ENCODE measurements at places on chromosomes 1 and 21.

- no peaks in the 10 kb centered on the region for H3K27me3 ChIP-seq
- H3K27ac ChIP-seq, result no peak overlapping the region
- peaks cover 5% of the 10 kb centered on the region for H3K36me3 ChIP-seq
- no peak for DNase-seq
Observed at GRCh38 chr1:230224101-230224960, 157.3 kb downstream of the GALNT2 start.

GRCh38 chr1:111483166-111483565, 9.4 kb downstream of the C1orf162 start:
- no peak overlapping the region for H3K27ac ChIP-seq
- peak; percentile 36 for DNase-seq
- H3K4me3 ChIP-seq, result no peak overlapping the region
- H3K27me3 ChIP-seq, result no peaks in the 10 kb centered on the region

- H3K4me3 ChIP-seq, result no peak overlapping the region
- DNase-seq, result no peak
- H3K27ac ChIP-seq, result no peak overlapping the region
Observed at GRCh38 chr1:211635597-211636205, 39.7 kb downstream of the NEK2 start.

- no peak overlapping the region for H3K27ac ChIP-seq
- peaks cover 8% of the 10 kb centered on the region for H3K4me1 ChIP-seq
- no peak for DNase-seq
- peaks cover 33% of the 10 kb centered on the region for H3K27me3 ChIP-seq
- no peak overlapping the region for H3K4me3 ChIP-seq
Observed at GRCh38 chr1:203454986-203455471, 20.6 kb upstream of the PRELP start.

GRCh38 chr1:46571691-46572225, 20.3 kb upstream of the KNCN start:
- peaks cover 14% of the 10 kb centered on the region for H3K4me1 ChIP-seq
- DNase-seq, result no peak
- H3K36me3 ChIP-seq, result peaks cover 11% of the 10 kb centered on the region
- no peak overlapping the region for H3K4me3 ChIP-seq

DNA sequence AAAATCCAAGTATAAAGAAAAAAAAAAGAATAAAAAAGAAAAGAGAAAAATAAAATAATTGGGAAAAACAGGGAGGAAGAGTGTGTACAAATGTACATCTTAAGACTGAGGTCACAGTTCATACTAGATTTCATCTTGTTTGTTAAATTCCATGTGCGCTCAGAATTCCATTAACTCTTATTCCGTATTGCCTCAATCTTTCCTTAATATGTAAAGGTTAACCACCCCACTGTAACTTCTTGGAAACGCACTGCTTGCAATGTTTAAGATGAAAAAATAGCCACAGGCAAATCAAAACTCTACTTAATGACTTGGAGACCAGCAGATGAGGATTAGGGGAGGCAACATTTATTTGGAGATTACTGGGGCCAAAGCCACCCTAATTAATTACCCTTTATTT, 23.9 kb upstream of the KCNE1 start:
- H3K4me1 ChIP-seq, result peaks cover 50% of the 10 kb centered on the region
- H3K27me3 ChIP-seq, result no peaks in the 10 kb centered on the region
- H3K27ac ChIP-seq, result no peak overlapping the region
- DNase-seq, result no peak
- no peak overlapping the region for H3K4me3 ChIP-seq

GRCh38 chr1:172513479-172513878, 19.5 kb upstream of the SUCO start:
- no peaks in the 10 kb centered on the region for H3K36me3 ChIP-seq
- peak; percentile 55 for DNase-seq
- peaks cover 26% of the 10 kb centered on the region for H3K4me1 ChIP-seq
- H3K27ac ChIP-seq, result 0 out of 2 replicates have a peak overlapping the region, but pooled peaks have one; percentile 14
- no peaks in the 10 kb centered on the region for H3K27me3 ChIP-seq
- no peak overlapping the region for H3K4me3 ChIP-seq

GRCh38 chr1:160309185-160309557, 24.2 kb upstream of the PEX19 start:
- peak; percentile 68 for DNase-seq
- peaks cover 28% of the 10 kb centered on the region for H3K4me1 ChIP-seq
- peaks cover 57% of the 10 kb centered on the region for H3K36me3 ChIP-seq
- no peak overlapping the region for H3K4me3 ChIP-seq
- H3K27ac ChIP-seq, result peak overlapping the region; percentile 75
- peaks cover 6% of the 10 kb centered on the region for H3K27me3 ChIP-seq

- DNase-seq, result peak; percentile 19
- H3K4me3 ChIP-seq, result no peak overlapping the region
- H3K36me3 ChIP-seq, result no peaks in the 10 kb centered on the region
- peaks cover 46% of the 10 kb centered on the region for H3K4me1 ChIP-seq
- peaks cover 5% of the 10 kb centered on the region for H3K27me3 ChIP-seq
Observed at GRCh38 chr1:30668024-30668423, 55.4 kb downstream of the MATN1 start.

DNA sequence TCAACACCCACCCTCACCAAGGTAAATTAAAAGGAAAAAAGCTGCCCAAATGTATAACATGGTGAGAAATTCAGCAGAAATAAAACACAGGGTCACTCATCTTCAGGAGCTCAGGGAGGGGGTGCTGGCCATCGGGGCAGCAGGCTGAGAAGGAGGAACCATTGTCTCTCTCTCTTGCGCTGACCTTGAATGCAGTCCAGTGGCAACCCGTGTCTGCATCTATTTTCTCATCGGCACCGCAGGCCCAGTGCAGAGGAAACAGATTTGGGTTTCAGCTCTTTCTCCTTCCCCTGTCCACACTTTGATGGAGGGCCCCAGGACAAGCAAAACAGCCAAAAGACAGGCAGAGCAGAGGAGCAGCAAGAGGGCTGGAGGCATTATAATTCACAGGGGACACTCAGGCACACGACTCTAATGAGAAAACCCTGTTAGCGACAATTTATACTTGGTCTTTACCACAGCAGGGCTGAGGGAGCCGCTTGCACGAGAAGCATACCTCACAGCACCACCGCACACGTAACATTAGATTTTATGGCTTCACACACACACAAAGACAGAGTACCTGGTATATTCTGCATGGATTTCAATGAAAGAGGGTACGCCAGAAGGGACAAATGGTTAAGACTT, 18.6 kb downstream of the MKNK1 start:
- no peak overlapping the region for H3K27ac ChIP-seq
- H3K36me3 ChIP-seq, result peaks cover 38% of the 10 kb centered on the region
- peaks cover 12% of the 10 kb centered on the region for H3K4me1 ChIP-seq

DNA sequence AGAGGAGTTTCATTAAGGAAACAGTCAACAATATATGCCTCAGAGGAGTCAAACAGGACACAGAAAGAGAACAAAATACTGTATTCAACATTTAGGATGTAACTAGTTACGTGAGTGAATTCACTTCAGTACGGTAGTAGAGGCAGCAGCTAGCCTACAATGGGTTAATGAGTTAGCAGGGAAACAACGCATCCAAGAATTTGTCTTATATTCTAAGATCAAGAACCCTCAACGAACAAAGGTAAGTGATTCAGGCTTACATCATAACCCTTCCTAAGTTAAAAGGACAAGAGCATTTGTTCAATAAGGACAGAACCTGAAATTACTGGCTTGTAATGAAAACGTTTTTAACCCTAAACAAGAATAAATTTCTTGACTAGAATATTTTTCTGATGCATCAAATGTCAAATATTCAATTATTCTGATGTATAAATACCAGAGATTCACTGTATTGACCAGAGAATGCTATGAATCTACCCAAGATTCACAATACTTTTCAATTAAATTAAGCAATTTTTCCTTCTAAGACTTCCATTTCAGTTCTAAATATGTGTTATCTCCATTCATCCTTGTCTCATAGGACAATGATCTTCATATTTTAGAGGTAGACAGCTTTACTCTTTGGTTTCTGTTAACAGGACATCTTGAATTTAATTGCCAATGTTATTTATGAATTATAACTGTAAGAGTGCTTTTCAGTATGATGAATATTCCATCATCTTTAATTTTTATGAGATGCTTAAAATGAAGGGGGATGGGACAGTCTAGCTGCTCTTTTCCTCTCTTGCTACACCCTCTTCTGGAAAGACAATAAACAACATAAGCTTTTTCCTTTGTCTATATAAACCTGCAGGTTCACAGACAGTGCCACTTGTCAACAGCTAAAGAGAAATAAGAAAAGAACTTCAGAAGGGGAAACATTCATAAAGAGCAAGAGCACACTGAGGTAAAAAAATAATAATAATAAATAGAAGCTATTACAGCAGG, 209.5 kb downstream of the SMYD3 start:
- peaks cover 72% of the 10 kb centered on the region for H3K4me1 ChIP-seq
- peak overlapping the region; percentile 56 for H3K4me3 ChIP-seq
- peak overlapping the region; percentile 67 for H3K27ac ChIP-seq
- DNase-seq, result no peak
- peaks cover 6% of the 10 kb centered on the region for H3K36me3 ChIP-seq

DNA sequence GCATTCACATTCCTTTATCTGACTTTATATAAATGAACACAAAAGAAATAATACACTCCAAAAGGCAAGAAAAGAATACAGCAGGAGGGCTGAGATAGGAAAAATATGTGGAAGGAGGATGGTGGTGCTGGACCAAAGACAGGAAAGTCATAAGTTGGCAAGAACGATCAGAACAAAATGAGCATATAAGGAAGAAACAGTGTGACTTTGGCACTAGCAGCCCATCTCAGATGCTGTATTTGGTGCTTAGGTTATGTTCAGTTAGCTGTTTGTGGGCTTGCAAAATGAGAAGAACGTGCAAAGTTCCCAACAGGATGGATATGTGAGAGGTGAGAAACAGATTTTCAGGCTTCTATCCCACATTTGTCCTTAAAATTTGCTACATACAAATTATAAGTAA, 719.8 kb upstream of the ADGRL4 start:
- H3K27ac ChIP-seq, result no peak overlapping the region
- no peak for DNase-seq
- H3K4me1 ChIP-seq, result no peaks in the 10 kb centered on the region
- H3K27me3 ChIP-seq, result no peaks in the 10 kb centered on the region
- H3K36me3 ChIP-seq, result no peaks in the 10 kb centered on the region
- H3K4me3 ChIP-seq, result no peak overlapping the region

DNA sequence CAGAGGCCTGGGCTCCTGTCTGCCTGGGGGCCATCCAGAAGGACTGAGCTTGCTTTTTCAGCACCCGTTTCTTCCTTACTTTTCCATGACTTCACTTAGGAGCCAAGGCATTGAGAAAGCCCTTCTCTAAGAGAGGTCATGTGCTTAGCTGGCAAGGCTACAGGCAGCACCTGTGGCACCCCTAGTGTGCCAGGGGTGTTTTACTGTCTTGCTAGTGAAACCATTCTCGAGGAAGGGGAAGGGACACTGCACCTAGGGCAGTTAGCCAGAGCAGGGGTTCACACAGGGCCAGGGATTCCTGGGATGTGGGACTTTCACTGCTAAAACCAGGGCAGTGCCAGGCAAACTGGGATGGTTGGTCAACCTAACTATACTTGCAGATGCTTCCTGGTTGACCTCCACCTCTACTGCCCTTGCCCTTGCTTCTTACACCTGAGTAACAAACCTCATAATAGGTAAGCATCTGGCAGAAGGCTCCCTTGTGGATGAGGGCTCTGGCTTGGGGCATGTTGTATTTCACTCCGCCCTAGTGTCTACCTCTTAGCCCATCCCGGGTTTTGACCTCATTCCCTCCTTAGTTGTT, 69.2 kb downstream of the NOS1AP start:
- no peak overlapping the region for H3K4me3 ChIP-seq
- no peaks in the 10 kb centered on the region for H3K27me3 ChIP-seq
- peaks cover 71% of the 10 kb centered on the region for H3K4me1 ChIP-seq
- no peak overlapping the region for H3K27ac ChIP-seq

DNA sequence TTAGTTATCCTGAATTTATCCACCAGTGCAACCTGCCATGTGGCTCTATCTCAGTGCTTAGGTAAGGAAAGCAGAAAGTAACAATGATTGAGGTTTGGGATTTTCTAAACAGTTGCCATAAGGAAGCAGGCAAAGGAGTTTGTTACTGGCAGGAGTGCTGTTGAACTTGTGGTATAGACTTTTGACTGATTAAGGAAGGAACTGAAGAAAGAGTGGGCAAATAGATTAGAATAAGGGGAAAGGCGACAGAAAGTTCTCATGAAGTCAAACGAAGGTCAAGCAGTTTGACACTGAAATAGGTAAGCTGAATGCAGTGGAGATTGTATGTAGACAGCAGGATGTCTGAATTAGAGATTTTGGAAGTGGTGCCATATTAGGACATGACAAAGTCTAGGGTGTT, 24.2 kb upstream of the CR2 start:
- no peak overlapping the region for H3K27ac ChIP-seq
- H3K27me3 ChIP-seq, result peaks cover 12% of the 10 kb centered on the region
- H3K4me1 ChIP-seq, result no peaks in the 10 kb centered on the region
- no peak overlapping the region for H3K4me3 ChIP-seq
- no peaks in the 10 kb centered on the region for H3K36me3 ChIP-seq
- DNase-seq, result no peak

DNA sequence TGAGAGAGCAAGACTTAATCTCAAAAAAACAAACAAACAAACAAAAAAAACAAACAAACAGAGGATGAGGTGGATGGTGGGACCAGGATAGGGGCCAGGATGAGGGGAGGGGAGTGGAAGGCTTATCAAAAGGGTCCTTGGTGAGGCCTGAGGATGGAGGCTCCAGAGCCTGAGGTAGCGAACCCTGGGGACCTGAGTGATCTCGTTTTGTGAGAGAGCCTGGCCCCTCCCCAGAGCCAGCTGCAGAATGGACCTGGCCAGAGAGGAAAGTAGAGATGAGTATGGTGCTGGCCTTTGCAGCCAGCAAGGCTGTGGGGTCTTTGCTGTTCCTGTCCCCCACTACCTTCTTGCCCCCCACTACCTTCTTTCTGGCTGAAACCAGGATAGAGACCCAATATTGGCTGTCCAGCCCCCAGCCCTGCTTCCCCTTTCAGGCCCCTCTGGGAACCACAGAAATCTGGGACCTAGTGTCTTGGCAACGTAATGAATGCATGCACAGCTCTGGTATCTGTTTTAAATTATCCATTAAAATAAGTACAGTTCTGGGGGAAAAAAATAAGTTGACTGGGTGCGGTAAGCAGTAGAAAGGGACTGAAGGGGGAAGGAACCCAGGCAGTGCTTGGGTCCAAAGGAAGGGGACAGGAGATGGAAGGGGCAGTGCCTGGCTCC, 1.1 kb upstream of the LMNA start:
- peak overlapping the region; percentile 98 for H3K27ac ChIP-seq
- DNase-seq, result no peak
- peaks cover 48% of the 10 kb centered on the region for H3K4me1 ChIP-seq
- peak overlapping the region; percentile 95 for H3K4me3 ChIP-seq
- H3K36me3 ChIP-seq, result peaks cover 40% of the 10 kb centered on the region
- H3K27me3 ChIP-seq, result peaks cover 32% of the 10 kb centered on the region

GRCh38 chr21:45211661-45212060, 76.0 kb downstream of the POFUT2 start:
- no peaks in the 10 kb centered on the region for H3K36me3 ChIP-seq
- H3K4me1 ChIP-seq, result peaks cover 19% of the 10 kb centered on the region
- H3K27me3 ChIP-seq, result peaks cover 20% of the 10 kb centered on the region

Data from HFFc6 (cell line).